Myocyte (in vitro differentiated cells): ENCODE measurements at places on chromosomes 6 and 20. TPM values are rescaled to one million over a fixed set of nuclear protein-coding genes. Genes with fewer than 3 reads are reported as not detected.

DNA sequence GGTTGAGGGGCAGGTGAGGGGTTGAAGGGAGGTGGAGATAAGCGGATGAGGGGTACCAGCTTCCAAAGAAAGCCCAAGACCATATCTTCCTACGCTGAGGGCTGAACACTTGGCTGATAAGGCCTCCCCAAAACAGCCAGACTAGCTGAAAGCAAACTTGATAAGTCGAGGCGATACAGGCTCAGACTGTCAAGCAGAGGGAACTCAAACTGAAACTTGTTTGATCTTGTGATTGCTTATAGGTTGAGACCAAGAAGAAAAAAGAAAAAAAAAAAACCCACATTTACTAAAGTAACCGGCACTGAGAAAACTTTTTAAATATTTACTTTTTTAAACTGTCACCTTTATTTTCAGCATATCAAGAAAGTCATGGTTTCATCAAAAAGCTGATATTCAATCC, 73.6 kb downstream of the TRERF1 start:
- no peak for DNase-seq

- peak; percentile 81 for DNase-seq
Observed at GRCh38 chr6:169831450-169832246, 80.2 kb downstream of the ERMARD start.

LPA gene
- not detected in 2 replicates for total RNA-seq

DNA sequence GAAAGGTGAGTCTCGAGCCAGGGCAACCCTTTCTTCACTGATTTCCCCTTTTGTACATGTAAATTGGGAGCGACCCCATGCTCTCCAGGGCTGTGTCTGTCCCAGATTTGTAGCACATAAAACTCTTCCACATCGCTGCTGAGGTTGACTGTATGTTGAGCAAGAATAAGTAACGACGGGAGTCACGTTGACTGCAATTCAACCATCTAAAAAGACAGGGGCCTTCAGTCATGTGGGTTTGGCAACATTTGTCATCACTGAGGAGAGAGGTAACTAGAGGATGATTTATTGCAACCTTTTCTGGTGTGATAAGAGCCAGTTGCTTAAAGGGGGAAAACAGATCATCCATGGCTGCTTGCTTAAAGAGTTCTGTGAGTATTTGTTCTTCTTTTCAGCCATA, 159.4 kb upstream of the SULF2 start:
- DNase-seq, result no peak

QKI gene
- total RNA-seq, result 289 and 423 TPM in 2 replicates

- DNase-seq, result no peak
Observed at GRCh38 chr6:147192278-147192911, 11.8 kb upstream of the STXBP5 start.

DNA sequence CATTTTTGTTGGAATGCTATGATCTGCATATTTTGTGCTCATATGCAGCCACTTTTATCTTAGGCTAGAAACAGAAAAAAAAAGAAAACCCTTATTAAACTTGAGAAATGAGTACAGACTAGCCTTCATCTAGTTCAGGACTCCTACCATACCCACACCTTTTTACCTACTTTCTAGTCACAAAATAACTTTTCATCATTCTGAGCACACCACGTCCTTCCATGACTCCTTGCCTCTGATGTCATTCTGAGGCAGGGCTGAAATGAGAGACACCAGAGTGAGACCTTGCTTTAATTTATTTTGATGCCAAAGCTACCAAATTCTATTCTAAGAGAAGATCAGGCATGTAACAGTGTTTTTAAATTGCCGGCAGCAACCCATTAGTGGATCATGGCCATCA, 38.8 kb downstream of the SNX3 start:
- no peak for DNase-seq

DNA sequence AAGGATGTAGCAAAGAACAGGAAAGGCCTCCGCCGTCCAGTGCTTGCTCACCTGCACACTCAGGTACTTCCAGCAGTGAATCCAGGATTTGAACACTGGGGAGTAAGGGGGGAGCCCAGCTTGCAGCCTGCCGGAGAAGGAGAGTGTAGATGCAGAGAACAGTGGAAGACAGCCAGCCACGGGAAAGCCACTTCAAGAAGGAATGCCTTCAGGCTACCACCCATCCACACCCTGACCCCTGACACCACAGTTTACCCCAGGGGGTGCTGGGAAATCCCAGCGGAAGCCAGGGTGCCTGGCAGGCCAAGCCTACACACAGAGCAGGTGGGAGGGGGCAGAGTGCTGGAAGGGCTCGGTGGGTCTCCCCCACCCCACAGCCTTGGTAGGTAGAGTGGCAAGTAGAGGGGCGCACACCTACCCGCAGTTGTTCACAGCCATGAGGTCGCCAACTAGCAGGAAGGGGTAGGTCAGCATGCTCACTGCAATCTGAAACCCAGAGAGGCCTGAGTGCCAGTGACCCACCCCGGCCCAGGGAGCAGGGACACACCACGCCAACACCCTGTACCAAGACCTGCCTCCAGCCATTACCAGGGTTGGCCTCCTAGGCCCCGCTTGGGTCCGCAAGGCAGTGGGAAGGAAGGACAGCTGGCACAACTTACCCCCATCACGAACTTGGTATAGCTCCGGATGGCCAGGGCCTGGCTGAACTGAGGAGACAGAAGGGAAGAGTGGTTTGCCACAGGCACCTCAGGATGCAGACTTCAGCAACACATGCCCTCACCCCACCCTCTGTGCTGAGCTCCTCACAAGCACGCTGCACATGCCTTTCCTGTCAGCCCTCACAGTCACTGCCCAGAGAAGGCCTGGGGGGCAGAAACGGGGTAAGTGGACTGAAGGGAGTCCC, 15.7 kb downstream of the PI16 start:
- DNase-seq, result peak; percentile 85

FAM162B gene
- not detected in 2 replicates for total RNA-seq

GRCh38 chr20:25178563-25179438, 16.7 kb upstream of the ENTPD6 start:
- DNase-seq, result peak; percentile 76

HACE1 gene
- 7.0 and 9.0 TPM in 2 replicates for total RNA-seq

GRCh38 chr6:30127238-30128093, 8.5 kb upstream of the TRIM40 start:
- DNase-seq, result no peak

SMPDL3A gene
- 8.2 and 13.6 TPM in 2 replicates for total RNA-seq

GRCh38 chr6:16130932-16131387, 2.1 kb downstream of the MYLIP start:
- peak; percentile 77 for DNase-seq

DNA sequence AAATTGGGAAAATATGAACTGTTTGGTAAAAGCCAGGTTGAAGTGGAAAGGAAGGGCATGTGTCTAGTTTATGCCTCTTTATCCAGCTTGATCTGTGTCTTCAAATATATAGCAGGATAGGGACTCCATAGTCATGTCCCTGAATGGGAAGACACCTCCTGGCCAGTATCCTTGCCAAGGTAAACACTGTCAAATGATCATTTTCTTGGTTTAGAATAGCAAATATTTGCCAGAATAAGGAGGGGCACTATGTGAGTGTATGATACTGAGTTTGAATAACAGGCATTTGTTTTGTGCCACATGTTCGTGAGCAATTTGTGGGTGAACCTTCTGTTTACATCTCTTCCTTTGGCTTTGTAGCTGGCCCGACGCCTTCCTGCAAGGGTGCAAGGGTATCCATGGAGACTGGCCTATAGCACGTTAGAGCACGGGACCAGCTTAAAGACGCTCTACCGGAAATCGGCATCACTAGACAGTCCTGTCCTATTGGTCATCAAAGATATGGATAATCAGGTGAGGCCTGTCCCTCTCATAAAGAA, 34.2 kb upstream of the HINT3 start:
- no peak for DNase-seq

- no peak for DNase-seq
Observed at GRCh38 chr6:43216200-43216599, 13.1 kb downstream of the DNPH1 start.

ULBP3 gene
- 6.7 and 8.5 TPM in 2 replicates for total RNA-seq

GRCh38 chr6:148021699-148022098, 320.9 kb upstream of the SASH1 start:
- no peak for DNase-seq

ID1 gene
- 6.7 and 8.9 TPM in 2 replicates for total RNA-seq

MTRF1L gene
- total RNA-seq, result 19.0 and 21.9 TPM in 2 replicates

DNA sequence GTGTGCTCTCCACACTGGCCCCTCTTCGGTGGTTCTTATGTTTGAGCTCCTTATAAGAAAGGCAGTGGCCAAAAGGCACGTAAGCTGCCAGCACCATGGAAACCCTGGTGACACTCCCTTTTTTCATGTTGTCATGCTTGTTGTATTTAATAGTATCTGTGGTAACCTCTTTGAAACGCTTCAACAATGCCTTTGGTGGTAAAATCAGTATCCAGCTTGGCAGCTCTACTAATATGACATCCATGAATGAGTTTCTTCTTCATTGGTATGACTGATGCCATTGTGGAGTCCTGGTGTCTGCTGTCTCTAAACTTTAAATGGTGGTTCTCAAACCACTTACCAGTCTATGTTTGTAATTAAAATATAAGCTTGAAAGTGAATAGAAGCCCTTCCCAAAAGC, 10.7 kb upstream of the MYLK2 start:
- no peak for DNase-seq

GRCh38 chr6:149015535-149016525, 269.0 kb downstream of the UST start:
- DNase-seq, result no peak

GRCh38 chr6:125099211-125100073, 54.1 kb upstream of the TPD52L1 start:
- DNase-seq, result peak; percentile 84

- DNase-seq, result peak; percentile 98
Observed at GRCh38 chr6:168968228-168968627, 285.4 kb downstream of the THBS2 start.

ARFGEF3 gene
- 0.03 and 0.05 TPM in 2 replicates for total RNA-seq

DNA sequence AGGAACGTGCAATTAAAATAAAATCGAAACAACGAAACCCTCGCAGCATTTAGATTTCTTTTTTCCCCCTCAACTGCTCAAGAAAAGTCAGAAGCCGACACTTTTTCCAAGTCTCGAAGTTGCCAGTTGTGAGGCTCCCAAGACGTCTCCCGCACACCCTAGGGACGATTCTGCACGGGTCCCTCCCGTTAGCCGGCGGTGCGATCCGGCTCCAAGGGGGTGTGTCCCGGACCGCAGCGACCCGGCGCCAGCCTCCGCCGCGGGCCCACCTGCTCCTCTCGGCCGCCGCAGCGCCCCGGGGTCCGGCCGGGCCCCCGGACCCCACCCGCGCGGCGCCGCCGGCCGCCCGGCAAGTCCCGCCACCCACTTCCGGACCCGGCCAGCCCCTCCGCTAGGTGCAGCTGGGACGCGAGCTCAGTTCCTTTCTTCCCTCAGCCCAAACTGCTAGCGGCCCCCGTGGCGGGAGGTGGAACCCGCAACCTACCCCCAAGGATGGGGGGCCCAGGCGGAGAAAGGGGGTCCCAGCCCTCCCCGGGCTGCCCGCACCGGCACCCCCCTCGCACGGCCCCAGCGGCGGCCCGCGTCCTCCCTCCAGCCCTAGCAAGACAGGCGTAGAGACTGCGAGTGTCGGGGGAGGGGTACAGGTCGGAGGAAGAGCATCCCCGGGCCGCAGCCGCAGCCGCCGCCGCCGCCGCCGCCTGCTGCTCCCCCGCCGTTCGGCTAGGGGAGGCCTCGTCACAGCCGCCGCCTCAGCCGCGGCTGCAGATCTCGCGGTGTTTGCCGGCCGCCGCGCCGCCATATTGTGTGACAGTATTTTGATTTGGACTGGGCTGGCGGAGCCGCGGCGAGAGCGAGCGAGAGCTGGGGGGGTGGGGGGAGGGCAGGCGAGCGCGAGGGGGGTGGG, 520 bp upstream of the TAB2 start:
- peak; percentile 95 for DNase-seq

DNA sequence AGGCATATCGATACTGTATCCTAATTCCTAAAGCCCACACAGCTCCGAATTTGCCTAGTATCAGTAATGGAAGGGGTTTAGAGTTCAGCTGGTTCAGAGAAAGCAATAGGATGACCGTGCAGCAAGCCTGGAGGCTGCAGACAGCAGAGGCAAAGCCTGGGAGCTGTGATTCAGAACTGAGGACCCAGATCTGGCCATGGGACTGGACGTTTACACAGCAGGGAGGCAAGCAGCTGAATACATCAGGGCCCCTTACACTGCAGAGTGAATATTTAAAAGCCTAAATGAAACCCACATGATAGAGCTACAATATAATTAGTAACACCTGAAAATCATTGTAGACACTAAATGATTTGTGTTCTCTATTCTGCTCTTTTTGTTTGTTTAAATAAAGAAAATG, 38.0 kb downstream of the ELOVL2 start:
- DNase-seq, result peak; percentile 5

DNA sequence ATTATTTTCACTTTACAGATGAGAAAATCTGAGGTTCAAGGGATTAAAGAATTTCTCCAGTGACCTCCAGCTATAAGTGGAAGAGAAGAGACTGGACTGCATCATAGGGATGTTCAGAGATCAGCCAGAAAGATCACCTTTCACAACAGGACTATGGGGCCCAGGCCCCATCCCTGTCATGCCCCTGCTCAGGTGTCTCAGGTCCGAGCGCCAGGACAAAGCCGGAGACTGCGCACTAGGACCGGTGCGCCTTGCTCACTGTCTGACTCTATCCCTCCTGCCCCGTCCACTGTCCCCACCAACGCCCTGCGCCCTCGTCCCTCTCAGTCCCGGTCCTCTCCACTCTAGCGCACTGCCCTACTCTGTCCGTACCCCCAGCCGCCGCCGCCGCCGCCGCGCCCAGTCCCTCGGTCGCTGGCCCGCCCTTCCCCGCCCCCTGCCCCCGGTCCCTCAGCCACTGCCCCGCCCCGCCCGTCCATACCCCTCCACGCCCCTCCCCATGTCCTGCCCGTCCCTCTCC, 521 bp upstream of the RAD21L1 start:
- DNase-seq, result no peak

GATA5 gene
- not detected in 2 replicates for total RNA-seq

PRICKLE4 gene
- total RNA-seq, result 1.3 and 3.5 TPM in 2 replicates

EDN1 gene
- total RNA-seq, result 0.16 and 0.29 TPM in 2 replicates

DNA sequence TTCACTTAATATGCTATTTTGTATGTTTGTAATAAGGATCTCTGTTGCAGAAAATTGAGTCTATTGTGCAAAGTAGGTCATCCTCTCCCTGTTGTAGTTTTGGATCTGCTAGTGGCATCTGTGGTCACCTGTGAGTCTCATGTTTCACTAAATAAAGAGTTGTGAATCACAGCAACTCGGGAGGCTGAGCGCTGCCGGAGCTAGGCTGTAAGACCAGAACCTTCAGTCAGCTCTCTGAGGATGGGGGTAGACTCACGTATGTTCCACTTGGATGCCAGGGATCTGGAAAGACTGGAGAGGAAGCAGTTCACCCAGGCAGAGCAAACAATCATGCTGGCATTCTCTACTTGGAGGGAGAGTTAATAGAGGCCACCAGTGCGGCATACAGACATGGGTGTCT, 187.3 kb upstream of the FOXA2 start:
- DNase-seq, result peak; percentile 82

SPATA25 gene
- 5.9 and 10.2 TPM in 2 replicates for total RNA-seq

GRCh38 chr6:16316741-16317251, 78.4 kb downstream of the GMPR start:
- DNase-seq, result peak; percentile 54
